ENCODE measurements at places on chromosomes 16 and 17.

DNA sequence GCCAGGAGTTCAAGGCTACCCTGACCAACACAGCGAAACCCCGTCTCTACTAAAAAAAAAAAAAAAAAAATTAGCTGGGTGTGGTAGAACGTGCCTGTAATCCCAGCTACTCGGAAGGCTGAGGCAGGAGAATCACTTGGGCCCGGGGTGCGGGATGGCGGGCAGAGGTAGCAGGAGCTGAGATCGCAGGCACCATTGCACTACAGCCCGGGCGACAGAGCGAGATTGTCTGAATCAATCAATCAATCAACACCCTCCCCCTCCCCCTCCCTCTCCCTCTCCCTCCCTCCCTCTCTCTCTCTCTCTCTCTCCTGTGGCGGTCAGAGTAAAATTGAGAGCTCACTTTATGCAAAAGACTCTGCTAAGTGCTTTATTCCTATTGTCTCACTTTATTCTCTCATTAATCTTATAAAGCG lies 1.2 kb downstream of the HSDL1 start:
- no peak for DNase-seq

DNA sequence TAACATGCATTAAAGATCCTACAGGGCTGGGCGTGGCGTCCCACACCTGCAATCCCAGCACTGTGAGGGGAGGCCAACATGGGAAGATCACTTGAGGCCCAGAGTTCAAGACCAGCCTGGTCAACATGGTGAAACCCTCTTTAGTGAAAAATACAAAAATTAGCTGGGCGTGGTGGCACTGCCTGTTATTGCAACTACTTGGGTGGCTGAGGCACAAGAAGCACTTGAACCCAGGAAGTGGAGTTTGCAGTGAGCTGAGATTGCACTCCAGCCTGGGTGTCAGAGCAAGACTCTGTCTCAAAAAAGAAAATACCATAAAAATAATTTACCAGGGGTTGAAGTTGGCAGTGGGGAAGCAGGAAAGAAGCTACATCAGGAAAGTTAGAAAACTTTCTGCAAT lies 12.9 kb downstream of the TXNDC11 start:
- no peak for DNase-seq

DNA sequence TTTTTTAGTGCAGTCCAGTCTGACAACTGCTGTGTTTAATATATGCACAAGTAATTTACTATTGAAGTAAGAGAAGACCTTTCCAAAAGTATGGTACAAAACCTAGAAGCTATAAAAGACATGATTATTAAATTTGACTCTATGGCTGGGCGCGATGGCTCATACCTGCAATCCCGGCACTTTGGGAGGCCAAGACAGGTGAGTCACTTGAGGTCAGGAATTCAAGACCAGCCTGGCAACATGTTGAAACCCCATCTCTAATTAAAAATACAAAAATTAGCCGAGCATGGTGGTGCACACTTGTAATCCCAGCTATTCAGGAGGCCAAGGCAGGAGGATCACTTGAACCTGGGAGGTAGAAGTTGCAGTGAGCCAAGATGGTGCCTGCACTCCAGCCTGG lies 41.4 kb upstream of the VWA3A start:
- DNase-seq: no peak

GRCh38 chr17:18226284-18226945 lies 980 bp downstream of the LLGL1 start:
- DNase-seq: no peak

GRCh38 chr17:6162892-6163291 lies 92.7 kb downstream of the WSCD1 start:
- DNase-seq: no peak

DNA sequence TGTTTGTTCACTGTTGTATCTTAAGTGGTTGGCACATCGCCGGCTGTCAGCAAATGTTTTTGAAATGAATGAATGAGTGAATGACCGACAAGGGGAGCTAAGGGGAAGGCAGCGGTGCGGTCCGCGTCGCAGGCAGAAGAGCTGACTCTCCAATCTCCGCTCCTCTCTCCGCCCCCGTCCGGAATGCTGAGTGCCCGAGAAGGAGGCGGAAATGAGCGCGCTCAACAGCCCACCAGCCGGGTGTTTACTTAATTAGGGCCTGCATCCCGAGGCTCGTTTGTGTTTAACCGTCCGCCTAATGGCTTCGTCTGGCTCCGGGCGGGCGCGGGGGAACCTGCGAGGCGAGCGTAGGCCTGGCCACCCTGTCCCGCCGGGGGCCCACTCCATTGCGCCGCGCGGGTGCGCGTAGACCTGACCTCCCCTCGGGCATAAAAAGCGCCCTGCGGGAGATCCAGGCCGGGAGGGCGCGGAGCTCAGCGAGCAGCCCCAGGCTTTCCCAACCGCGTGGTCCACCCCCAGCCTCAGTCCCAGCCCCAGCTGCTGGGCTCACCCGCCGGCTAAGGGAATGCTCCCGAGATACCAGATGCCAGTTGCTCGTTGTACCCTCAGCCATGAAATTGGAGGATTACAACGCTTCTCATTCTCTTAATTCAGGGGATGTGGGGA lies 2.5 kb upstream of the CDH3 start:
- no peak for DNase-seq

DNA sequence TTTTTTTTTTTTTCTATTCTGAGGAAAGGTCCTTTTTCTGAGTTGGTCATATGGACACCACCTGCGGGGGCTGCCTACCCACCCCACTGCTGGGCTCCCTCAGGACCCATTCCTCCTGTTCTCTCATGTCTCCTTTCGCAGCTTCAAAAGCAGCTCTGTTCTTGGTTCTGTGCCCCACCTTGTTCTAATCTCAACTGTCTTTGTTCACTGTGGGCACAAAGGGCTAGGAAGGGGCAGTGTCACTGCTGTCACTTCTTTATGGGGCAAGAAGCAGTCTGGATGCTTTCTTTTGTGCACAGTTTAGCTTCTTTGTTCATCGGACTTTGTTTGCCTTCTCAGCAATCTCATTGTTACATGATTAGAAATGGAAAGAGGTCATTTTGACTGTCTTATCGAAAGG lies 7.1 kb downstream of the GOSR2 start:
- DNase-seq: no peak

GRCh38 chr17:31549121-31549524 lies 157.6 kb downstream of the RAB11FIP4 start:
- no peak for DNase-seq

- DNase-seq: no peak
Observed at GRCh38 chr17:14797801-14798200, 467.3 kb downstream of the PMP22 start.

GRCh38 chr17:76914937-76915336 lies 46.7 kb downstream of the MGAT5B start:
- DNase-seq: no peak

GRCh38 chr16:87552072-87552718 lies 50.1 kb upstream of the JPH3 start:
- no peak for DNase-seq

- DNase-seq: no peak
Observed at GRCh38 chr17:83190004-83190385, 110.6 kb downstream of the METRNL start.

- no peak for DNase-seq
Observed at GRCh38 chr16:48182979-48183537, 27.3 kb upstream of the ABCC12 start.

- DNase-seq: no peak
Observed at GRCh38 chr16:66169817-66170216, 196.7 kb upstream of the CDH5 start.

DNA sequence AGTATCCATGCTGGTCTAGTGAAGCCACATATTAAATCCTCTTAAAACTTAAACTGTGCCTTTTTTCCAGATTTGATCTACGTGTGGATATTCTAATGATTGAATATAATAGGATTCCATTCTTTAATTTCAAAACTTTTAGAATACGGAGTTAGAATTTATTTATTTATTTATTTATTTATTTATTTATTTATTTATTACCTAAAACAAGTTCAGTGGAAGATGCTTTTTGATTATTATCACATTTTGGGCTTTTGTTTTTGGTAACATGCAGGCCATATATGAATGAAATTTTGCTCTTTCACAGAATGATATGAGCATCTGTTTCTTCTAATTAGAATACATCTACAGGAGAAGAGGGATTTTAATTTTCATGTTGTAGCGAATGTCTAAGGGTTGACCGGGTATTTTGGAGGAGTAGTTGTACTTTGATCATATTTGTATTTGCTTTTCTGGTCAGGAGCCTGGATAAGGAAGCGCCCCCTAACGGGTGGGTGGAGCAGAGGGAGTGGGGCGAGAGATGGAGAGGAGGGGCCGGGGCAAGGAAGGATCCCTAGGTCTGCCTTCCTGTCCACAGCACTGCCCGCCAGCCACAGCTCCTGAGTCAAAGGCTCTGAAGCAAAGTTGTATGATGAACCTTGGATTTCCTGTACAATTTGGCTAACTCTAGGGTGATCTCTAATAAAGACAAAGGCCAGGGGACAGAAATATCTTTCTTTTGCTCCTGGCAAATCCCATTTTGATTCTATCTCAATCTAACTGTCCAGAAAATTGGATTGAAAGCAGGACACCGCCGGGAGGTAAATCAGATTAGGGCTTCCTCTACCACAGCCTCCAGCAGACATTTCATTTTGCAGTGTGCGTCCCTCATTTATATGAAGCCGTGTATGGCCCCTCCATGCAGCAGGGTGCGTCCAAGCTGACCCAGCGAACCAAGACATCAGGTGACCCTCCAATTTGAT lies 149.1 kb downstream of the PRKCA start:
- DNase-seq: no peak

GRCh38 chr16:17104654-17105053 lies 366.1 kb downstream of the XYLT1 start:
- no peak for DNase-seq

DNA sequence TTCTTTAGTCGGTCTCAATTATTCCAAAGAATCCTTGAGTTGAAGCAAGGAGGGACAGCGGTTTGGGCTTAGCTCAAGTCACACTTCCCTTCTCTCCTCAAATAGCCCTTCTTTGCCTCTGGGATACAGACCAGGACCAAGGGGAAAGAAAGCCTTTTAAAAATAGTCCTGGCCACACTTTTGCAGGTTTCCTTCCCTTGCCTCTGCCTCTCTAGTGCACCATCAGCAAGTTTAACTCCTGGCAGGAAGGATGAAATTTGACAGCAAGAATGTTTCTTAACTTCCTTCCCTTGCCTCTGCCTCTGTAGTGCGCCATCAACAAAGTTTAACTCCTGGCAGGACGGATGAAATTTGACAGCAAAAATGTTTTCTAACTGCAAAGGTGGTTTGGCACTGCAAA lies 7.2 kb upstream of the G6PC1 start:
- DNase-seq: no peak

DNA sequence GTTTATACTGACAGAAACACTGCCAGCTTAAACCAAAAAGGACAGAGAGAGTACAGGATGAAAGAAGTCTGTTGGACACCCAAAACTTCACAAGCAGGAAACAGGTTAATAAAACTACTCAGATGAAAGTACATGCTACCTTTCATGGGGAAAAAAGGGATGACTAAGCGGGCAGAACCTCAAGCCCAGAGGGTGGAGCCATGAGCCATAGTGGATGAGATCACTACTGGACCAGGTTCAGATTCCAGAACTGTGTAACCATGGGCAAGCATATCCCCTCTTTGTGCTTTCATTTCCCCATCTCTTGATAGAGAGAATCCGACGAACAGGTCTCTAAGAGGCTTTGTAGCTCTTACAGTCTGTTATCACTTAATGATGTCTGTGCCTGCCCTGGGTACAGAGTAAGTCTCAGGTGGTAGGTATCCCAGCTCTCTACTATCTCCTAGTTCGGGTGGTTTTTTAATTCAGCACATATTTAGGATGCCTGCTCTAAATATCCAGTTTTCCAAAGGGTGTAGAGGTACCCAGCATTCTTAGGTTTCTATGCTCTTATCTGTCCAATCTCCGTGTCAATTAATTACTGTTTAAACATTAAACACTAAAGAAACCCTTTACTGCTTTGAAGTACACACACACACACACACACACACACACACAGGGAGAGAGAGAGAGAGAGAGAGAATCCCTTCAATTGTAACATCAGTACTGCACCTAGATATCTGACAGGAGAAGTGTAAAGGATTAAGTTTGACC lies 206.7 kb downstream of the ZNF423 start:
- DNase-seq: no peak

DNA sequence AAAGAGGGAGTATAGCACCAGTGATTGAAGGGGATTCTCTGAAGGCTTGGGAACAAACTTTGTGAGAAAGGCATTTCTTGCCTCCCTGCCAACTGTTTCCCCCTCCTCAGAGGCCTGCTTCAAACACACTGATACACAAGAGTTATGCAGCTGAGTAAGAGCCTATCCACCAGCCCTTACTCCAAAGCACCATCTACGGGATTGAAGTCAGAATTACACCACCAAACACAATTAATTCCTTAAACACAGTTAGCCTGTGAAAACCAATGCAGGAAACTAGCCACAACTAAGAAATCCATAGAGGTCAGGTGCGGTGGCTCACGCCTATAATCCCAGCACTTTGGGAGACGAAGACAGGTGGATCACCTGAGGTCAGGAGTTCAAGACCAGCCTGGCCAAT lies 138.3 kb downstream of the SHCBP1 start:
- no peak for DNase-seq

GRCh38 chr16:58409316-58409973 lies 17.2 kb downstream of the GINS3 start:
- DNase-seq: no peak

- DNase-seq: peak; percentile 90
Observed at GRCh38 chr16:2682209-2683021, at the start of gene KCTD5. Gene KCTD5 (plus strand): TSS chr16:2682523. CDS start chr16:2682549, 26 bp downstream.

DNA sequence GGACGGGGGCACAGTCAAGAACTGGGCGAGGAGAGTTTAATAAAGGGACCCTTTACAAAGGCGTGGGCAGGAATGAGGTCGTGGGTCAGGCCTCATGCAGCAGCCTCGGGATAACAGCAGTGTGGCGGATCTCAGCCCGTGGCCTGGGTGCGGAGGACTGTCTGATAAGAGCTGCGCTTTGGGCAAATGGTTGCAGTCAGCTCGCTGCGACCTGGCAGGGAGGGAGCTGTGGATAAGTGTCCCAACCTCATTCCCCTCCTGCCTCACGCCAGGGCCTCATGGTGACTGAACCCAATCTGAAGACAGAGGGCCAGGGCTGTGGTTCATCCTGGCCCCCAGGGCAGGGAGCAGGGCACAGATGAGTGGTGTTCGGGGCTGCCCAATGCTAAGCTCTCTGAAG lies 13.6 kb downstream of the SMTNL2 start:
- no peak for DNase-seq

- DNase-seq: no peak
Observed at GRCh38 chr17:77312786-77313599, 172.2 kb downstream of the SEC14L1 start.

DNA sequence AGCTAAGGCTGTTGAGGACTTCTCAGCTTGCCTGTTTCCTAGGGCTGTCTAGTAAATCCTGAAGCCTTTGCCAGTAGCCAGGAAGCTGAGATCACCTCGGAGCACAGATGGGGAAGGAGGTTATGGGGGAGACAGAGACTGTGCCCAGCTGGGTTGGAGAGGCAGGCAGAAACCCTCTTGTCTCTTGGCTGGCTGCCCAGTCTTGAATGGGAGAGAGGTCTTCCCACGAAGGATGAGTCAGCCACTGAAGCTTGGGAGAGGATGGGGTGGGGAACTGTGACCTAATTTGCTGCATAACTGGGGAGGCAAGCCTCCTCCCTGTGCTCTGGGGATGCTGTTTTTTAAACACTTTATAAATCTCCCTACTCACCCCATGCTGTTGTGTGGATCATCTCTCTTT lies 69.8 kb downstream of the SHISA9 start:
- no peak for DNase-seq
